ENCODE measurements at places on chromosomes 1 and 21. TPM values are rescaled to one million over a fixed set of nuclear protein-coding genes. Genes with fewer than 3 reads are reported as not detected.

C8A gene
- not detected for total RNA-seq

SPATC1L gene
- total RNA-seq, result 6.2 TPM

IQGAP3 gene
- total RNA-seq, result 28.7 TPM

C8B gene
- not detected for total RNA-seq

TDRD10 gene
- total RNA-seq, result not detected

CRABP2 gene
- 1.2 TPM for total RNA-seq

SPRR1B gene
- total RNA-seq, result not detected

LORICRIN gene
- not detected for total RNA-seq

C1orf185 gene
- total RNA-seq, result not detected

E2F2 gene
- total RNA-seq, result 3.9 TPM

GPR161 gene
- 2.8 TPM for total RNA-seq

SH2D1B gene
- total RNA-seq, result not detected

FBXO2 gene
- 0.50 TPM for total RNA-seq

Data from NCI-H460 (cell line).